NCI-H446 treated with DMSO at 0.1 percent for 48 hours (cell line): ENCODE measurements at places on chromosomes 2 and 18.

- DNase-seq: no peak
Observed at GRCh38 chr2:98748292-98749065, 17.5 kb upstream of the MGAT4A start.

- no peak for DNase-seq
Observed at GRCh38 chr2:68787356-68787755, 52.7 kb downstream of the ARHGAP25 start.

GRCh38 chr2:168669151-168669550, 133.3 kb upstream of the NOSTRIN start:
- no peak for DNase-seq

DNA sequence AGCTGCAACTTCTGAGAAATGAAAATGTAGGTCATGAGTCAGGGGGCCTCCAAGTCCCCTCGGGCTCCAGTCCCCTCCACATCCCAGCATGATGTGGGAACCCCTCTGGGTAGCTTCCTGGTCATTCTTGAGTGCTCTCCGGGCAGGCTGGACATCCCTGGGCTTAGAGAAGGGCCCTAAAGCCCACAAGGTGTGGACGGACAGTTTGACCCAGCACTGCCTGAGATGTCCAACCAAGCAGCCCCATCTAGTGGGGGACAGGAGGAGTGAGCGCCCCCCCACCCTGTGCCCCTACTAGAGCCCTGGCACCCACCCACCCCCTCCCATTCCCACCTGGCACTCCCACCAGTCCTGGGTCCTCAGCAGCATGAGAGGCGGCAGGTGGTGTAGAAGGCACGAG, 46.0 kb downstream of the CYP27C1 start:
- DNase-seq: no peak

DNA sequence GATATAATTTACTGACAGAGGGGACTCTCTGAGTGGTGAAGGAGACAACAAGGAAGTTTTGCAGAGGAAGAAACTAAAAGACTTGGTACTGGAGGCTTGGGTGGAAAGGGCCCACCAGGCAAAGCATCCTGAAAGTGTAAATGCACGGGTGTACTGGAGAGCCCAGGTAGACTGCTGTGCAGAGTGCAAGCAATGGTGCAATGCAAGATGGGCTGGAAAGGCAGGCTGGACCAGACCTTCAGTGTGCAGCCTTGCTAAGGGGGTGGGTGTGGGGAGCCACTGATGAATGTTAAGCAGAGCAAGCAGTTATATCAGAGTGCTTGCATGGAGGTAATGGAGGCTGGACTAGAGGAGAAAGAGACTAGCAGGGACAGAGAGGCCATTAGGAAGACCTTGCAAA, 10.7 kb downstream of the C2orf74 start:
- no peak for DNase-seq

- DNase-seq: no peak
Observed at GRCh38 chr2:146363731-146364130, 1481.1 kb upstream of the ACVR2A start.

DNA sequence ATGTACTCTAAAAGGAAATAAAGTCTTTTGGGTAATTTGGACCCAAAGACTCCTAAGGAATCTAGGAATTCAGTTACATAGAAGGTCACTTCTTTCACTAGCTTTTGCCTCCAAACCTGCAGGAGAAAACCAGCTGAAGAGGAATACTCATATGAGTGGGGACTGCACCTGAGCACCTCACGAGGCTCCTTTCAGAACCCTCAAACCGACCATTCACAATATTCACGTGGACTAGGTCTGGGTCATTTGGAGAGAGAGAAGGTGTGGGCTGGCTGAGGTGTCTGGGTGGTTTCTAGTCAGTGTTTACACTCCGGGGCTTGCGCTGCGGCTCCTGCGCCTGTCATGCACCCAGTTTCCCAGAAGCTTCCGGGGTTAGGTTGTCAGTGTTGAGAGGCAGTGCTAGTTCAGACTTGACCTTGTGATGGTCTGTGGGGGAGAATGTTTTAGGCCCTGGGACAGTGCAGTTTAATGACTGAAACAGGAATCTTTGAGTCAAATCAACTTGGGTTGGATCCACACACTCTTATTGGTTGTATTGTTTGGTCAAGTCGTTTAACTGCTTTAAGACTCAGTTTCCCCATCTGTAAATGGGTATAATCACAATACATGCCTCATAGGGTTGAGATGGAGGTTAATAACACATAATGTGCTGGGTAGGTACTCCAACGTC, 78.4 kb downstream of the LIMS1 start:
- no peak for DNase-seq

- no peak for DNase-seq
Observed at GRCh38 chr2:40286721-40287120, 165.2 kb downstream of the SLC8A1 start.

DNA sequence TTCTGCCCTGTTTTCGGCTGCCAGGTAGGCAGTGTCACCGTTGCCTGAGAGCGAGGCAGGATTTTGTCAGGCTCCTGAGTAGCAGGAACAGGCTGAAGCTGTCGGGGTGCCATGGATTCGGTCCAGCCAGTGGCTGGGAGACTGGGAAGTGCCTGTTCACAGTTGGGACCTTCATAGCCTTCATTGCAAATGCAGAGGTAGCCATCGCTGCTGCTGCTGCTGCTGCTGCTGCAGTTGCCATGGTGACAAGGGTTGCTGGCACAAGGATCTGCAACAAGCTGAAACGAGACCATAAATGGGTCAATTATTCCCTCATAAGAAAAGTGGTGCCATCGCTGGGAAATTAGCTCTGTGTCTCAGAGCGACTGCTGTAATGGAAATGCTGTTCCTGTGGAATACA, 122.7 kb downstream of the DNER start:
- DNase-seq: no peak

- no peak for DNase-seq
Observed at GRCh38 chr2:70083344-70084156, 3.7 kb upstream of the PCBP1 start.

DNA sequence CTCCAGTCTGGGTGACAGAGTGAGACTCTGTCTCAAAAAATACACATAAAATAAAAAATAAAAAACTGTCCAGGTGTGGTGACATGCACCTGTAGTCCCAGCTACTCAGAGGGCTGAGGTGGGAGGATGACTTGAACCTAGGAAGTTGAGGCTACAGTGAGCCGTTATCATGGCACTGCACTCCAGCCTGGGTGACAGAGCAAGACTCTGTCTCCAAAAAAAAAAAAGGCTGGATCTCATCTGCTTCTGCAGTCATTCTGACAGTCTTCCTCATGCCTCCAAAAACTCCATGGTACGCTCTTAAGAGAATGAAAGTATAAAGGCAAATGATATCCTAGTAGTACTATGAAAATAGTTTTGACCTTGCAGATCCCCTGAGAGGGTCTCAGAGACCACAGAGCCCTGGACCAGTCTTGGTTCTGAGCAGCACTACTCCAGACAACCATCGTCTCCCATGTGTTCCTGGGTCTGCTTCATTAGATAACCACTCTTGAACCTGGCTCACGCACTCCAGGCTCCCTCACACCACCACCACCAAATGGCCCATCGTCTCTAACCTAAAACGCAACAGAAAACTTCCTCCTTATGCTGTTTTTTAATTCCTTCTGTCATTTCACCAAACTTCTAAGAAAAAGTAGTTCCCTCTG, 26.0 kb downstream of the SPIRE1 start:
- no peak for DNase-seq

DNA sequence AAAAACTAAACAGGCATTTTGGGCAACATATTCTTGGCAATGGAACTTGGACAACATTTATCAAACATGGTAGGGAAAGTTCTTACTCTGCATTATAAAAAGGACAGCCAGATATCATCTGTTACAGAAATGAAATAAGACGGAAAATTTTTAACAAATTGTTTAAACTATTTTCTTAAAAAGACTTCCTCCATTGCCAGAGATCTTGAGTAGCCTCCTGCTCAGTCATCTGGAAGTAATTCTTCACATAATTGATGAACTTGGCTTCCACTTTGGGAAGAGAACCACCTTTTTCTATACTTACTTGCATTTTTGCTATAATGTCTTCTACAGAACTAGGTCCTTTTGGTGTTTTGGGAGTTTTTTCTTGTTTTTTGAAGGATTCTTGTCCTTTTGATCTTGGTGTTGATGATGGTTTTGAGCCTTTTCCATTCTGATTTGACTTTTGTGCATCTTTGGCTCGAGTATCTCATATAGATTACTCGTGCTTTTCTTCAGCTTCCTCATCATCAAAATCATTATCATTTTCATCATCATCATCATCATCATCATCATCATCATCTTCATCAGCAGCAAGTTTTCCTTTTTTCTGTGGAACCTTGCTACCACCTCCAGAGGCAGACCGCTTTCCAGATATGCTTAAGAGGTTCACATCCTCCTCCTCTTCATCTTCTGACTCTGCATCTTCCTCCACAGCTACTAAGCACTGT, 66.2 kb downstream of the CD28 start:
- DNase-seq: no peak

GRCh38 chr2:41847744-41848441, 199.9 kb upstream of the PKDCC start:
- DNase-seq: no peak

- DNase-seq: no peak
Observed at GRCh38 chr2:176556373-176556772, 287.1 kb downstream of the MTX2 start.

- no peak for DNase-seq
Observed at GRCh38 chr2:63977904-63978303, 41.3 kb downstream of the VPS54 start.

GRCh38 chr2:215982465-215982875, 30.9 kb downstream of the MREG start:
- DNase-seq: no peak

- no peak for DNase-seq
Observed at GRCh38 chr2:170180031-170180566, 2.2 kb downstream of the MYO3B start.

DNA sequence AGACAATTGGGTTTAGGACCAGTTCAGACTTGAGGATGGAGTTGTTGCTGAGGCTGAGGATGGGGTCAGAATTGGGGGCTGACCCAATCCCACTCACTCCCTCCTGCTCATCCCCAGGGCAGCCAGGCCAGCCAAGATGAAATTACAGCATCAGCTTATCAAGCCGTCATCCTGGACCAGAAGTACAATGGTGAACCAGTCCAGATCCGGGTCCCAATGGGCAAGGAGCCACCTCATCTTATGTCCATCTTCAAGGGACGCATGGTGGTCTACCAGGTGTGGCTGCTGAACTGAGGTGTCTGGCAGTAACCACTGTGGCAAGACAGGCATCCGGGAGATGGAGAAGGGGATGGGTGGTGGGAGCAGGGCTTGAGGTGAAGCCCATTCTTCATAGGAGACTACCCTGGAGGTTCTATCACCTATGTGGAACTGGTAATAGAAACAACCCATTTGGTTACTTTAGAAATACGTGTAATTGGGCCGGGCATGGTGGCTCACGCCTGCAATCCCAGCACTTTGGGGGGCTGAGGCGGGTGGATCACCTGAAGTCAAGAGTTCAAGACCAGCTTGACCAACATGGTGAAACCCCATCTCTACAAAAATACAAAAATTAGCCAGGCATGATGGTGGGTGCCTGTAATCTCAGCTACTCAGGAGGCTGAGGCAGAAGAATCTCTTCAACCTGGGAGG, 13.9 kb downstream of the VIL1 start:
- DNase-seq: no peak

DNA sequence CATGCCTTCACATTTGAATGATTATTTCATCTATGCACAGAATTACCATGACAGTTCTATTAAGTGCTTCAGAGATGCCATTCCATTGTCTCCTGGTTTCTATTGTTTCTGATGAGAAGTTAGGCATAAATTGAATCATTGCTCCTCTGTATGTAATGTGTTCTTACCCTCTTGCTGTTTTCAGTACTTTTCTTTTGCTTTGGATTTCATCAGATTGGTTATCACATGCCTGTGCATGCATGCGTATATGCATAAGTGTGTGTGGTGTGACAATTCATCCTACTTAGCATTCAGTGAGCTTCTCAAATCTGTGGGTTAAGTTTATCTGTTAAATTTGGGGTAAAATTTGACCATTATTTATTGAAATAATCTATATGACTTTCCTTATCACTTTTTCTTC, 263.3 kb upstream of the RND3 start:
- no peak for DNase-seq

DNA sequence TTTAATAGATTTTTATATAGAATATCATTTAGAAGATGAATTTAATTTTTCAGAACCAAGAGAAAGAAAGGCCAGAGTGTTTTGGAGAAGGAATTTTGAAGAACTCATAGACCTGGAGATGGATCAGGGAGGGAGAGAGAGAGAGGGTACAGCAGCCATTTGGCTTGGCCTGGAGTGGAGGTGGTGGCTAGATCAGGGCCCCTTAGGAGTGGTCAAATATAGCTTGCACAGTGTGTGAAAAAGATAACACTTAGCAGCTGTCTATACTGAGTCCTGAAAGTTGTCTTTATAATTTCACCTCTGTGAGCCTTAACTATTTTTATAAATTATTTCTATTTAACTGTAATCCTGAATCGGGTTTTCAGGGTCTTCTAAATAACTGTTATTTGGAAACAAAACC, 38.8 kb upstream of the ACYP2 start:
- DNase-seq: no peak

GRCh38 chr2:233743464-233744259, 14.8 kb downstream of the UGT1A3 start:
- no peak for DNase-seq

- DNase-seq: no peak
Observed at GRCh38 chr2:24375349-24376087, 15.2 kb upstream of the ITSN2 start.

GRCh38 chr2:200378652-200379290, 72.3 kb downstream of the SPATS2L start:
- no peak for DNase-seq

DNA sequence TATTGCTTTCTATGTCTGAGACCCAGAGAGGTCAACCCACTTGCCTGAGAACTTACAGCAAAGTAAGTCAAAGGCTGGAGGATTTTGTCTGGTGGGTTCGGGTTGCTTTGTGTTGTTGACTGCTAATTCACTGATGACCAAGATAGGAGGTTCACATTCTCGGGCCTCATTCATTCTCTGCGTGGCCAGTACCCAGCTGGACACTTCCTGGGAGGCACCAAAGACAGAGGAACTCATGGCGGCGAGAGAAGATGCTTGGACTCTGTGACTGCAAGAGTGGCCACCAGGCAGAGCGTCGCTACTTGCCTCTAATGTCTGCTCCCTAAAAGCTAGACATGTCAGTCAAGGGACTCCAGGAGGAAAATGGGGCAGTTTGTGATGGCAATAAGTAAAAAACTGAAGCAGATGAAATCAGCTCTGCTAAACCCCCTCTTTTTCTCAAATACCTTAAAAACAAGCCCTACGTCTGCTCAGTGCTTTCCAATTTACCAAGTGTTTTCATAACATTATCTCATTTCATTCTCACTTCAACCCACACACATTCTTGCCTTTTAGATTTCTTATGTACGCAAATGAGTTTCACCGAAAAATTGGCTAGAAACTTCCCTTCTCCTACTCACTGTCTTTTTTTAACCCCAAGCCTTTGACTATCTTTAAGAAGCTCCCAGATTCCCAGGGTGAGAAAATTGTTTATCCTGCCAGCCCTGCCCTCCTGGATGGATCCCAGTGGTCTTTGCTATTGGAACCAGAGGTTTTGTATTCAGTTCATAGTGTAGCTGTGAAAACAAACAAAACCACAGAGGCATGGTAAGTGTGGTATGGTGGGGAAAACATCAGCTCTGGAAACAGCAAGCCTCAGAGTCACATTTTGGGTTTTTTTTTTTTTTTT, 4.9 kb upstream of the LBH start:
- no peak for DNase-seq
